ENCODE measurements at places on chromosomes 5 and 9.

- DNase-seq = no peak
Observed at GRCh38 chr5:99807346-99807745, 727.8 kb upstream of the FAM174A start.

DNA sequence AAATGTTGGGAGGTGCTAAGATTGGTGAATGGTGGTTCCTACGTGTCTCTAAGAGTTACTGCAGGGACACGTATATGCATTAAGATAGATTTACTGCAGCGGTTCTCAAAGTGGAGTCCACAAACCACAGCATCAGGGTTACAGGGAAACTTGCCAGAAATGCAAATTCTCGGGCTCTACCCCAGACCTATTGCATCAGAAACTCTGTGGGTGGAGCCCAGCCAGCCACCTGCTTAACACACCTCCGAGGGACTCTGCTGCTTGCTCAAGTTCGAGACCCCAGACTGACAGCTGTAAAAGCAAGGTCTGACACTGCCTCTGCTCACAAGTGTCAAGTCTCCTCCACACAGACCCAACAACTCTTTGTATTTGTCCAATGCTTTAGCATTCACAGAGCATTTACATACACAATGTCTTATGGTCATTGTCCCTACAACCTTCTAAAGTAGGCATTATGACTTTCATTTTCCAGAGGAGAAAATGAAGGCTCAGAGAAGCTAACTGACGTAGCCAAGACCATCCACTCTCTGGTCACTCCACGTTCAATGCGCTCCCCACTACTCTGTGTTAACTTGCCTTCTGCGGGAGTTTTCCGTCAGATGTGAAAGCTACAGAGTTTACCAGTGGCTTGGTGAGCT lies 48.8 kb downstream of the HSD17B3 start:
- no peak for DNase-seq

GRCh38 chr9:70352802-70353201 lies 61.7 kb downstream of the KLF9 start:
- DNase-seq = no peak

- no peak for DNase-seq
Observed at GRCh38 chr5:179149278-179149677, 89.1 kb downstream of the ZNF354C start.

DNA sequence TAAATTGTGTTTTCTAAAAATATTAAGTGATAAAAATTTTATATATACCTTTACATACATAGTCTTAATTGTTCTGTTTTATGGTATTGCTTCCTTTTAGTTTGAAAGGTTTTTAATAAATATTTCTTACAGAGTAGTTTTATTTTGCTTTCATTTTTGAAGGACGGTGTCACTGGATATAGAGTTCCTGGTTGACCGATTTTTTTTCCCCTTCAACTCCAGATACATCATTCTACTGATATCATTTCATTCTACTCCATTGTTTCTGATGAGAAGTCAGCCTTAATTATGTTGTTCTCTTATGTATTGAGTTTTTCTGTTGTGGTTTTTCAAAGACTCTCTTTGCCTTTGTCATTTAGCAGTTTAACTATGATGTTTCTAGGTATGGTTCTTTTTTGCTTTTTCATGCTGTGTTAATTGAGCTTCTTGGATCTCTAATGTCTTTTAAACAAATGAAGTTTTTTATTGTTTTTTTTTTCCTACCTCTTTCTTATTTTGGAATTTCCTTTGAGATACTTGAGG lies 30.4 kb downstream of the MTREX start:
- DNase-seq = no peak

GRCh38 chr5:1067141-1068121 lies 44.4 kb downstream of the SLC12A7 start:
- DNase-seq = no peak

DNA sequence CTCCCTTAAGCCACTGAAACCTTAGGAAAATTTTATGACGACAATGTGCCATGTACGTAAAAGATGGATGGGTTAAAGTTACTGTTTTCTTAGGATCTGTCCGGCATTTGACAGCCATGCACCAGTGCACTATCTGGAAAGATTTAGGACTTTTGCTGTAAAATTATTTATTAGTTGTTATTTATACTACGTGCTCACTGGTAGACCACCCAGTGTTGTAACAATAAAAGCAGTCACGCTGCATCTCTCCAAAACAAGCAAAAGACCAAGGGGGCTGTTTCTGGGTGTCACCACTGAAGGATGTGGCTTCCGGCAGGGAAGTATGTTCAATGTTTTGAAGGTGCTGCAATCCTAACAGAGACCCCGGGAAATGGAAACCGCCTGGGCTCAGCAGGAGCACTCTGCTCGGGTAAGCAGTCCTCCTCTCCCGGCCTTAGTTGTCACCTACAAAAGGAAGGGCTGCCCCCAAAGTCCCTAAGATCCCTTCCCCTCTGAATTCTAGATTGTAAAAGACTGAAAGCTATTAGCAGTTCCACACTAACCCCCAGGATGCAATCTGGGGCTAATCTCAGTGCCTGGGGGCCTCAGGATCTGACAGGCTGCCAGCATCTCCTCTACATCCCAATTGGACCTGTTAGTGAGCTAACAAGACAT lies 38.6 kb downstream of the SAXO1 start:
- DNase-seq = no peak

- no peak for DNase-seq
Observed at GRCh38 chr9:123511326-123512277, 155.6 kb downstream of the CRB2 start.

DNA sequence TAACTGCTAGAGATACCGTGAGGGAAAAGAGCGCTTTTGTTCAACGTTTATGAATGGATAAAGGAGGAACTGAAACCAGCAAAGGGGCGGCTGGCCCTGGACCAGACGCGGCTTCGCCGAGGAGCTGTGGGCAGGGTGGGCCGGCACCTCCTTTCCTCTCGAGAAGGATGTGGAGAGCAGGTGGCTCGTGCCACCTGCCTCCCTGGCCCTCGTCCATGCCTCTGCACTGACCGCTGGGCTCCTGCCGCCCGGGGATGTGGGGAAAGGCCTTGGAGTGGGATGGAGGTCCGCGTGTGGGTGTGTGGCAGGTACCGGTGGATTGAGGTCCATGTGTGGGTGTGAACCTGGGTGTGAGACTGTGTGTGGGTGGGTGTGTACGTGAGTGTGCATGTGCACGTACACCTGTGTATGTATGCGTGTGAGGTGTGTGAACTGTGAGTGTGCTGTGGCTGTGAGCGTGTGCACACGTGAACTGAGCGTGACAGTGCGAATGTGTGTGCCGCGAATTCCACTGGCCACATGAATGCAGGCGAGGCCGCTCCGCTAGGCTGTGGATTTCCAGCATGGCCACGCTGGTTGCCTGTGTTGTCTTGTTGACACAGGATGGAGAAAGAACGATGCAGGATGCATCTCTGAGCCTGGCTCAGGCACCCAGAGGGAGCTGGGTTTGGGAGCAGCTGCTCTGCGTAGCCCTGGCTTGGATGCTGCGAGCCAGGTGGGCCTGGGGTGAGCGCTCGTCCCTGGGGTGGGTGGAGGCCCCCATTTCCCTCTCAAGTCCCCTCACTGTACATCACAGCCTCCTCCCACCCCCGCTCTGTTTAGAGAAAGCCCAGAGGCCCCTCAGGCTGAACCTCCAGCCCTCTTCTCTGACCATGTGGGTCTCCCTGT lies 4.4 kb upstream of the CEP72 start:
- no peak for DNase-seq

- DNase-seq = no peak
Observed at GRCh38 chr5:33231935-33232334, 208.8 kb upstream of the TARS1 start.

DNA sequence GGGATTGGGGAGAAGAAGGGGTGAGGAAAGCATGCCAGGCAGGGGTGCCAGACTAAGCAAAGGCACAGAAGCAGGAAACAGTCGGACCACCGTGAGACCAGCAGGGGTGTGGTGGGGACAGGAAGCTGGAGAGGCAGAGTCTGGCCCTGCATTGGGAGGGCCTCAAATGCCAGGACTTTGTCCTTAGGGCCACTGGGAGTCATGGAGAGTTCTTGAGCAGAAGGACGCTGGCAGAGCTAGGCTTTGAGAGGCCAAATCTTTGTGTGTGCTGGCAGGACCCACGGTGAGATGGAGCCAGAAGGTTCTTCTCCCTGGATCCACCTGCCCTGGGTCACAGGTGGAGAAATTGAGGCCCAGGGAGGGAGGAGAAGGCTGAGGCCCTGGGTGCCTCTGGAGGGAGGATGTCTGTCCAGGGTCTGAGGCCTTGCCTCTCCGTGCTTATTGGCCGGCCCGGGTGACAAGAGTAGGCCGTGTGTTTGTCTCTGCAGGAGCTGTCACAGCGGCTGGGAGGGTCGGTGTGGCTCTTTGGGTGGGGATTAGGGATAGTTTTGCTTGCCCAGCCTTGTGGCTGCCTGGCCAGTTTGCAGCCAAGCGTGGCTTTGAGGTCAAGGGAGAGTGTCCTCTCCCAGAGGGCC lies 1.8 kb upstream of the ENG start:
- no peak for DNase-seq

GRCh38 chr5:74556631-74557595 lies 83.6 kb downstream of the ENC1 start:
- peak; percentile 36 for DNase-seq

GRCh38 chr5:110751902-110752762 lies 13.3 kb downstream of the SLC25A46 start:
- DNase-seq = no peak

DNA sequence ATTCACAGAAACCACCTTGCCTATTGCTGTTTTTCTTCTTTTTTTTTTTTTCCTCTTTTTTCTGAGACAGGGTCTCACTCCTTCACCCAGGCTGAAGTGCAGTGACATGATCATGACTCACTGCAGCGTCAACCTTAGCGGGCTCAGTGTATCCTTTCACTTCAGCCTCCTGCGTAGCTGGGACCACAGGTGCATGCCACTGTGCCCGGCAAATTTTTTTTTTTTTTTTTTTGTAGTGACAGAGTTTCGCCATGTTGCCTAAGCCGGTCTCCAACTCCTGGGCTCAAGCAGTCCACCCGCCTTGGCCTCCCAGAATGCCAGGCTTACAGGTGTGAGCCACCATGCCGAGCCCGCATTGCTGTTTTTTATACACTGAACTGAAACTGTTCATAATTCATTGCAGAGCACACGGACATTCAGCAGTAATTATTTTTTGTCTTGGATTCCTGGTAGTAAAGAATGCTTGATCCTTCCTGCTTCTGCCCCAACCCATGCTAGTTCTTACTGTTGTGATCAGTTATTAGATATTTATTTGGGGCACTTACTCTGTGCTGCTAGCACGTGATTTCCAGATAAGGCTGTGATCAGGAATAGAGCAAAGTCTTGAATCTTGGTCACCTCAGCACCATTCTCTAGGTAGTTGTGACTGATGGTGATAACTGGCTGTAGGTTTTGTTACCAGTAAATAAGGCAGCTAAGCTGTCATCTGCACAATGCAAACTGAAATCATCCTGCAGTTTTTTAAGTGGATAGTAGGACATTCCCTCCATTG lies 14.0 kb downstream of the MAP3K1 start:
- no peak for DNase-seq

DNA sequence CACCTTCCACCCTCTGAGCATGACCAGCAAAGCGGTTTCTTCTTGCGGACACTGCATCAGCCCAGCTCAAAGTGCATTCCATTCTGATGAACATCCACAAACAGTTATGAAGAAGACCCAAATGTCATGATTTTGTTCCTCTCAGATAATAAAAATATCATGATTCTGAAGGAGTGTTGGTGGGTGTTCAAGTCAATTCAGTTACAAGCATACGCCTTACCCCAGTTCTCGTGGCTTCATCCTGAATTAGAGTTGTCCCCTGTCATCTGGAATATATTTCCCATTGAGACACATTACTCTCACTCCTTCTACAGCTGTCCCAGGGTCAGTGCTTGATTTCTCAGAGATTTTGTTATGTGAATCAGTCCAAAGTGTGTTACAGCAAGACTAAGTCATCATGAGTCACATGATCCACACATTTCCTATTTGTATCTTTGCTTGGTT lies 325.4 kb downstream of the RFX3 start:
- no peak for DNase-seq

GRCh38 chr9:130246126-130246525 lies 19.4 kb upstream of the HMCN2 start:
- DNase-seq = no peak

DNA sequence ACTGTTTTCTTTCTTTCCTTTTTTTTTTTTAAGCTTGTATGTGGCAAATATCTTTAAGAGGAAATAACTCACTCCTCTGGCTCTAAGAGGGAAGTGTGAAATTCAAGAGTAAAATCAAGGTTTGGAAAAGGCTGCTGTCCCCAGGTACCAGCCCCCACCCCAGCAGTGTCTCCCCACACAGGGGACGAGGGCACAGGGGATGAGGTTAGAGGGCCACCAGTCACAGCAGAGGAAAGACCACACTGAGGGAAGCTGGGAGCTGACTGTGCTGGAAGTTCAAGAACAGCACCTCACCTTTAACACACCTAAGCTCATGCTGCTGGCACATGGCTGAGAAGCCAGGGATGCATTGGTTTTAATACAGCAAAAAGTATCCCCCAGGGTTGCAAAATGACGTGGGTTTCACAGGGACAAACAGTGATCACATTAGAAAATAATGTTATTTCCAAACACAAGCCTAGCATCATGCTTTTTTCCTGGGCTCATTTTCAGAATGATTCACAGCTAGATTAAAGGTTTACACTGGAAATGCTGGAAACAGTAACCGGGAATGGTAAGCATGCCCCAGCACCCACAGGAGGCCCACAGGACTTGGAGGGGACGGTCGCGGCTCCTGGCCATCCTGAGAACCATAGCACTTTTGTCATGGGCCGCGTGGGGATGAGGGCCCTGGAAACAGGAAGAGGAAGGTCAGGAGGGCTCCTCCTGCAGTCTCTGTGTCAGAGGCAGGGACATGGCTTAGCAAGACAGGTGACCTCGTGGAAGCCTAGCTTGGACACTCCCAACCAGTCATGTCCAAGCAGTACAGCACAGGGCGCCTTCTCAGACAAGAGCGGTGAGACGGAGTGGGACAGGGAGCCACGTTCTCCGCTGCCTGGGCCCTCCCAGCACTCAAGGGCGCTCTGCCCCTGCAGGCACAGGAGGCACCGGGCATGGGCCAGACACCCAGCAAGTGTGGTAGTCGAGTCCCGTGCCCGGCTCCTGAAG lies 6.9 kb downstream of the LPCAT1 start:
- no peak for DNase-seq

DNA sequence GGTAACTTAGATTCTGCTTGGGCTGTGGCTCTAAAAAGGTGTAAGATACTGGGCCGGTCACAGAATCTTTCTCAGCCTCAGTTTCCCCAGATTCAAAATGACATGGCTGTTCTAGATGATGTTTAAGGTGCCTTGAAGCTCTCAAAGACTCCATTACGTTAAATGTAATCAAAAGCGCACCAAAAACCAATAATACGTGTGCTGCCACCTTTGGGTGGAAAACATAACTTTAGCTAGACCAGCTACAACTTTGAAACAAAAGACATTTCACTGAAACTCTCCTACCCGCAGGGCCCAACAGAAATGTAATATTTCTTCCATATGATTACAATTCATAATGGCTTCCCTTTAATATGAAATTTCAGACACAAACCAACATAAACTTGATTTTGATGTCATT lies 35.0 kb upstream of the PCSK5 start:
- DNase-seq = no peak

Data from neural crest cell (in vitro differentiated cells).